ENCODE measurements at places on chromosomes 6 and 20. TPM values are rescaled to one million over a fixed set of nuclear protein-coding genes. Genes with fewer than 3 reads are reported as not detected.

GRCh38 chr6:90080876-90081481 is 186.7 kb downstream of the GJA10 start:
- peak; percentile 77 for DNase-seq

DNA sequence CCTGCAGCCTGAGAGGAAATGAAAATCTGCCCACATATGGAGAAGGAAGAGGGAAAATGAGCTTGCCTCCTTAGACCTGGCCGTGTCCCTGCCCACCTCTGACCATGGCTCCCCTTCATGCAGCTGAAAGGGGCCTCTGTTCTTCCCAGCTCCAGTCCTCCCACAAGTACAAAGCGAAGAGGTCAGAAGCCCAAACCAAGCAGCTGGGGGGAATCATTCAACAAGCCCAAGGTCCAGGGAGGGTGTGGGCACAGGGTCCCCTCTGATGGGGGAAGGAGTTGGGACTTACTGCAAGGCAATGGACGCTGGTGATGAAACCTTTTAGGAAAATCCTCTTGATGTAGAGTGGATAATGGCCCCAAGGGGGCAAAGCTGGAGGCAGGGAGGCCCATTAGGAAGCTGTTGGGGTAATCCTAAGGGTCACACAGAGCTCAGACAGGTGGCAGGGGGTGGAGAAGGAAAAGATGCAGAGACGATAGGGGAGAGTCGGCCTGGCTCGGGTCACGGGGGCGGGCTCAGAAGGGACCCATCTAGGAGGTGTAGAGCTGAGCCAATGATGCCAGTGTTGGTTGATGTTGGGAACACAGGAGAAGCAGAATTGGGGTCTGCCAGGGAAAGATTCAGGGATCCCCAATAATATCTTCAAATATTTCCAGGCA is 16.1 kb upstream of the GRM4 start:
- no peak for DNase-seq

DNA sequence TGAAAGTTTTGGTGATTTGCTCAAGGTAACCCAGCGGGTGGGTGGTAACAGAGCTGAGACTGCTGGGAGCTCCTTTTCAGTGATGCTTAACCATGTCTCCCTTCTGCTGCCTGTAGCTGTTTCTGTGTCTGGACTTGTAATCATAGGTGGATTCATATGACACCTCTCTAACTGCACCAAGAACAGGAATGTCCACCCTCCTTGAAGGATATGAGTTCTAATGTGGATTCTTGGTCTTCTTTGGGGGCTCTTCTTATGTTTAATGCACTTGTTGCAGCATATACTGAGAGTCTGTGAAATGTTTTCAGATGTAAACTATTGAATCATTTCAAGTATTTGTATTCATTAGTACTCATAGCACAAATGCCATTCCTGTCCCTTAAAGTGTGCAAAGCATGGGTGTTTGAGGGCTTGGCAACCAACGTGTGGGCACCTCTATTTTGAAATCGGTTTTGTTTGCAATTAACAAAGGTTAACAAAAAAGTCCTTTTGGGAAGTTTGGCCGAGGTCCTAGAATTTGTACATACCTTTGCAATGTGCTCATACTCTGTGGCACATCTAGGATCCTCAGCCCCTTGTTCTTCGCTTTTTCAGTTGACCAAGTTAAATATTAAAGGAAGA is 138.0 kb downstream of the SOX4 start:
- no peak for DNase-seq

- no peak for DNase-seq
These were observed 50.3 kb upstream of the PREP start for GRCh38 chr6:105452924-105453756.

GRCh38 chr6:167937948-167938911 is 59.2 kb upstream of the KIF25 start:
- no peak for DNase-seq

GRCh38 chr6:131565056-131565455 is 8.0 kb upstream of the ARG1 start:
- DNase-seq, result no peak

GRCh38 chr6:165732696-165733488 is 69.9 kb upstream of the PDE10A start:
- DNase-seq, result no peak

- no peak for DNase-seq
These were observed 58.2 kb downstream of the CSE1L start for GRCh38 chr20:49104365-49104648.

DNA sequence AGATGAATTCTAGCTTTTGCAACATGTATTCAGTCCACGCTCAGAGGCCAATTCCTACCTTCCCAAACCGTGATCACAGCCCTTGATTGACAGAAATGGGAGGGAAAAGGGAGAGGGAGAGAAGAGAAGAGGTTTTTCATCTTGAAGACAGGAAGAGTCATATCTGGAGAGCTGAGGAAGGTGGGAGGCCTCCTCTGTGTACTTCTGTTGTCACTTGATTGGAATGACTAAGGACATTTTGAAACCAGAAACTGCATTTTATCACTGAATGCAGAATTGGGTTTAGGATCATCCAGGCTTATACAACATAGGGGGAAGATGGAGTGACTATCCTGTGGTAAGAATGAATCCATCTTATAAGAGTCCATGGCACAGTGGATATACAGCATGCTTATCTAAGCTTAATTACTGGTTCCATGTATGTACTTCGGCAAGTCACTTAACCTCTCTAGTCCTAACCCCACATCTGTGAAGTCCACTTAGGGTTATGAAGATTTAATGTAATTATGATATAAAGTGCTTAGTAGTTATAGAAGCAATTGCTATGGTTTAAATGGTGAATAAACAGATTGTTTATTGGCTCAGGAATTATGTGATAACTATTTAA is 144.0 kb downstream of the BCKDHB start:
- DNase-seq, result no peak

DNA sequence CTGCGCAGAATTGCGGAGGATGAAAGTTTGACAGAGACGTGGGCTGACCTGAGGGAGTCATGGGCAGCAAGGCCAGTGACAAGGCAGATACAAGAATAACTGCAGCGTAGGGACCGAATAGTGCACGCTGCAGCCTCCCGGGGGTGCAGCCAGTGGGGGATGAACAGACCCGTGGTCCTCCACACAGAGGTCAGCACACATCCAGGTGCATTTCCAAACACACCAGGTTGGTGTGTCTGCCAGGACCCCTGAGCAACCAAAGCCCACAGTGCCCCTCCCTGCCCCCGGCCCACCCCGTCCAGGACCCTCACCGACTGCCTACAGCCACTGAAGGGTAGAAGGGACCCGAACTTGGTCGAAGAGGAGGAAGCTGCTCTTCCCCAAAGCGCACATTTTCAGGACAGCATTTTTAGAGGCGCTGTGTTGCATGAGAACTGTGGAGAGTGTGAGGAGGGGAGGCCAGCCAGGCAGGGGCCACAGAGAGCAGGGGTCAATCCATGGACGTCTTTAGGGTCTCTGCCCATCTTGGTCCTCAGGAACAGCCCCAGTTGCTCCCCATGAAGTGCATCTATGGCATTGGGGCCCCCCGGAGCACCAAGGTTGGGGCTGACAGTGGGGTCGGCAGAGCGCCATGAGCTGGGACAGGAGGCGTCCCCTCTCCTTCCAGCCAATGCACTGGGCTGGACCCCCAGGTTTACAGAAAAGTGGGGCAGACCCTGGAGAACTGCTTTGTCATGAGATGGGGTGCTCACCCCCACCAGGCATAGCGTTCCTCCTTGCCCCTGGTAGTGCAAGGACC is 157.8 kb upstream of the AFDN start:
- DNase-seq, result no peak

GRCh38 chr6:83160167-83160566 is 32.9 kb downstream of the PGM3 start:
- no peak for DNase-seq

- DNase-seq, result no peak
These were observed 5.1 kb upstream of the DEF6 start for GRCh38 chr6:35292494-35292893.

DNA sequence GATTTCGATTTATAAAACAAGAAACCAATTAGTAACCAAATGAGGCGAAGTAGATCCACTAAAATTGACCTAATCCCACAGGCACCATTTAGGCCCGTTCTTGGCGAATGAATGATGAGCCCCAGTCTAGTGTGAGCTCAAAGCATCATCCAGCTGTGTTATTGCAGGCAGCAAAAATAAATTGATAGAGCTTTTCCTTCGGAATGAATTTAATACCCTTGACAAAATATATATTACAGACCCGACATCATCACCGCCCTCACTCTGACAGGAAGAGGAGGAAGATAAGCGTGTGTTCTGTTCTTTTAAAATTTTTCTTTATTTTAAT is 7.8 kb downstream of the SIM1 start:
- DNase-seq, result no peak

GRCh38 chr6:150235218-150235617 is 92.4 kb downstream of the PPP1R14C start:
- DNase-seq, result no peak

- peak; percentile 39 for DNase-seq
These were observed 27.4 kb downstream of the MGME1 start for GRCh38 chr20:17995967-17996819.

DNA sequence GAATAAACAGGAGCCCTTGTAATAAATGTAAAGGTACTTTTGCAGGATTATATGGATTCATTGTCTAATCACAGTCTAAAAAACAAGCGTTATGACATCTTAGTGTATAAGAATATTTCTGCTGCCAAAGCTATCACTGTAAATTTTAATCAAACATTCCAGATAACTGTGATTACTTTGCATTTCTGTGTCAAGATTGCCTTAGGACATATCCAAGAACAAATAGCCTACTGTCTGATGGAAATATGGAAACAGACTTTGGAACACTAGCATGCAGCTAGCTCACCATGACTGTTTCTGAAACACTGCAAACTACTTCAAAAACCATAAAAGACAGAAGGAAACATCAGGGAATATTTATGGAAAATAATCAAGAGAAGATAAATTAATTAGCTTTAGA is 248.7 kb upstream of the ASCC3 start:
- DNase-seq, result no peak

GRCh38 chr20:59148701-59149493 is 14.7 kb upstream of the ZNF831 start:
- no peak for DNase-seq

The BHLHE23 gene
- total RNA-seq, result not detected

The MUCL3 gene
- not detected for total RNA-seq

The MAS1L gene
- total RNA-seq, result not detected

Data from activated T-helper 2 cell treated with anti-CD3 and anti-CD28 coated beads, Interferon-gamma antibody, Interleukin-2, Interleukin-4, amounts not matched to agents 10 μg/mL and 5 μg/mL and 100 μg/mL, durations not matched to agents 14 hours and 24 hours and 36 hours (primary cell).